ENCODE measurements at places on chromosomes 3 and 15.

DNA sequence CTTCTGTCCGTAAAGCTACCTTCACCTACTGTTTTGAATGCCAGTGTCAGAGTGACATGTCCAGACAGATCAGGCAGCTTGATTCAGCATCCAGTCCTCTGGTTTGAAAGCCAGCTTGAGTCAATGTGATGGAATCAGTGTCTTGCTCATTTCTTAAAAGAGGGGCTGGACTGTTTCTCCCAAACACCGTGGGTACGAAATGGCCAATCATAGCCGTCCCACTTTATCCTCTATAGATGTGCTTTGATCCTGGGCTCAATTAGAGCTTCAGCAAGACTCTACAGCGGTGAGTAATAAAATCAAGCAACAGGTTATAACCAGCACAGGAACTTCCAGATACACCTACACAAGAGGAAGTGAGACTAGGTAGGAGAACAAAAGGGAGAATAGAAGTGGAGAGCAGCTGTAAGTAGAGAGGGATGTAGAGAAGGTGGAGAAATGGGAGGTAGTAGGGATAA lies 17.0 kb upstream of the OR5K1 start:
- no peak for DNase-seq

DNA sequence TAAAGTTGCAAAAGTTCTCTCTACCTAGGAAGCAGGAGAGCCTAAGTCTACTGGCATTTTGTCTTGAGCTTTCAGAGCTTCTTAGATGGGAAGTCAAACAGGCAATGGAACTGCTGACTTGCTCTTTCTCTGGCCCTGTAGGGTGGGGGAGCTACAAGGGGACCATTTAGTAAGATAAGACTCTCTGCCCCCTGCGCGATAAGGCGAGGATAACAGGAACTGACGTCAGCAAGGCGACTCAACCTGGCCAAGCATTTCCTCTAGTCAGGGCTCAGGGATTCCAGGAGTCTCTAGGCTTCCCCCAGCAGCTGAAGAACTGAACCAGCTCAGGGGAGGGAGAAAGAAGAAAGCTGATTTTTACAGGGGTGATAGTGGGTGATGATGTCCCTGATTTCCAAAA lies 5.8 kb downstream of the RARB start:
- DNase-seq: no peak

DNA sequence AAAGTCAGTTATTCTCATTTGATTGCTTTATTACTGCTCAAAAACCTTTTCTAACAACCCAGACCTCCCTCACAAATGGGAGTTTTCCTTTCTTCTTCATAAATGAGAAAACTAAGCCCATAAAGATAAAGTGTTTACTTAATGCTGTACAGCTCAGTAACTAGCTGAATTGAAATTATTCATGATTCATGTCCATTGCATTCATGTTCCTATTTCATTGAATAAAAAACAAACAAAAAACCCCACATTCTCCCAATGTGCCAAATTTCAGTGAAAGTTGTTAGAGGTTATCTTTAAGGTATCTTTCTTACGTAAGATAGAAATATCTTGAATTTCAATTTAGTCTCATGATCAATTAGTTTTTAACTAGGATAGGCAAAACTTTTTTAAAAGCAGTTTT lies 2.8 kb downstream of the PLSCR2 start:
- no peak for DNase-seq

DNA sequence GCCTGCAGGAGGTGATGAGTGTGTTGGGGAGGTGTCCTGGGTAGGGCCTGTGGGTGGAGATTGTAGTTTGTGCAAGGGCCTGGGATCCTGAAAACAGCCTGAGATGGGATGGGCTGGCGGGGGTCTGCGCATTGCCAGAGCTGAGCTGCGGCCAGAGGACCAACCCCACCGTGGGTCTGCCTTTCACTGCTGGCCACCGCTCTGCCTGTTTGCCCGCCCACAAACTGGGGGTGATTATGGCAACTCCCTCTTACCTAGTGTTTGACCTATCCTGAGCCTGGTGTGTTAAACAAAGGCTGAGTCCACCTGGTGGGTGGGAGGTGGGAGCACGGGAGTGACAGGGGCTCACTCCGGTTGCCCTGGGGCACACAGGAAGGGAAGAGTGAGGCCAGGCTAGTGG lies 9.8 kb downstream of the ABTB1 start:
- DNase-seq: no peak
